ENCODE measurements at places on chromosomes 1 and 21.

GRCh38 chr1:244436336-244437085 lies 15.2 kb downstream of the ADSS2 start:
- no peak for DNase-seq

- DNase-seq: no peak
These were observed 101.6 kb downstream of the BRINP3 start for GRCh38 chr1:190376044-190376443.

GRCh38 chr1:26827106-26827604 lies 667 bp downstream of the ZDHHC18 start:
- no peak for DNase-seq

DNA sequence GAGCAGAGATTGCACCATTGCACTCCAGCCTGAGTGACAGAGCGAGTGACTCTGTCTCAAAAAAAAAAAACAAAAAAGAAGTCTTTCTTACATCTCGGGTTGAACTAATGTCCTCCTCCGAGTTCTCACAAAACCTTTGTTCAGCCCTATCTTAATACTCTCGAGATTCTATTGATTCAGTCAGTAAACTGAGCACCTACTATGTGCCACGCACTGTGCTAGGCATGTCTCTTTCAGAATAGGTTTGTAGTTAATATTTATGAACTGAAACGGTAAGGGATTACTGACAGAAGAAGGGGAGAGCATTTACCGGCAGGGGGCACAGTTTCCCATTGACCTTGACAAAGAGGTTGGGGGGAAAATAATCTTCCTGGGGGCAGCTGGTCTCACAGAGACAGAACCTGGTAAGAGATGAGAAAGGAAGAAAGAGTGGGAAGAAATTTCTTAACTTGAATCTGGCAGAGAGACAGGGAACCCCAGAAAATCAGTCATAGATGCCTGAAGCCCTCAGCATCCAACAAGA lies 3.4 kb downstream of the PIAS3 start:
- no peak for DNase-seq

GRCh38 chr1:71850936-71851335 lies 431.4 kb downstream of the NEGR1 start:
- no peak for DNase-seq

DNA sequence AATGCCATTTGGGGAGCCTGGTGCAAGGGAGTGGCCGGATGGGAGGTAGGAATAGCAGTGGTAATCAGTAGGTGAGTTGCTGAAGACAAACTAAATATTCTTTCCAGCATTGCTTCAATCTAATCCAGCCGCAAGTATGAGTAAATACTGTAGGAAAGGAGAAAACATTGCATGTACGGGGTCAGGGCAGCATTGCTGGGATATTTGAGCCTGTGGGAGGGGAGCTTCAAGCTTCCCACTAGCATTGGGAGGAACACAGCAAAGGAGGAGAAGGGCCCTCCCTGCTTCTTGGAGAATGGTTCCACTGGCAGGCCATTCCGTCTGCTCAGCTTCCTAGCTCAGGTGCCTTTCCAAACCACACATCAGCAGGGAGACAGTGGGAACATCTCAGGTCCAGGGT lies 15.2 kb downstream of the CAPN2 start:
- DNase-seq: no peak

DNA sequence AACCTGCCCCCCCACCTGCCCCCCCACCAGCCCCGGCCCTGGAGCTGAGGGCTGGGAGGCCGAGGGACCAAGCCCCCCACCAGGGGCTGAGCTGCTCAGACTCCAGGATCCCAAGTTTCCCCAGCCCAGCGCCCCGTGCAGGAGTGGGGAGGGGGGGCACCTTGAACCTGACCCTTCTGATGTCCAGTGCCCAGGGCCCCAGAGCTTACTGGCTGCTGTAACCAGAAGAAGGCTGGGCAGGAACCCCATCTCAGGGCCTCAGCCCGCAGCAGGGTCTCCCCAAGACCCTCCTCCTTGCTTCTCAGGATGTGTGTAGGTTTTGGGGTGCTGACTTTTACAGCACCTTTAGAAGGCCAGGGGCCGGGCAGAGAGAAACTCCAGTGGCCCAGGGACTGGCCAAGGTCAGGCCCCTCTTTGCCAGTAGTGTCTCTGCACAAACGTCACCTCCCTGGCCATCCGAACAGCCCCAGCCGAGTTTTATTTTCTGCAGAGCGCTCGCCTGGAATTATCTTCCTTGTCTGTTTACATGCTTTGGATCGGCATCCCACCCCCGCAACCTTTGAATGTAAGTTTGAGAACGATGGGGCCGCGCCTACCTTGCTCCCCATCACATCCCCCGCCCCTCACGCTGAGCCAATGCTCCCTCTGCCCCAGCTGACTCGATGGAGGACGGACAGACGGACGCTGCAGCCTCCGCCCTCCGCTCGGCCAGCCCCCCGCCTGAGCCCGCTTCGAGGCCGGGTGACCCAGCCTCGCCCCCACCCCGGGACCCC lies 70.1 kb upstream of the CASZ1 start:
- DNase-seq: no peak

DNA sequence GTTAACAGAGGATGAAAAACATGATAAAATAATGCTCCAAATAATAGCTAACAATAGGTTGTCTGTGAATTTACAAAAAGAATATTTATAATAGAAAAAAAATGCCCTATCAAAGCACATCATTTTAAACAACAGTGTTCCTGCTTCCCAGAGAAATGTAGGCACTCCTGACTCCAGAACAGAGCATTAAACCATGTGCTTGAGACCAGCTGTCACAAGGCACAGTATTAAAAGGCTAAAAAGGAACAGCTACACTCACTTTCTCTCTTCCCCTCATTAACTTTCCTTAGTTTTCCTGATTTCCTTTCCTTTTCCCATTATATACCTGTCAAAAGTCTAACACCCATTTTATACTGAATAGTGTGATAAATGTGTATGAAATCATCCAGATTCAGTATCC lies 10.9 kb downstream of the VAV3 start:
- no peak for DNase-seq

DNA sequence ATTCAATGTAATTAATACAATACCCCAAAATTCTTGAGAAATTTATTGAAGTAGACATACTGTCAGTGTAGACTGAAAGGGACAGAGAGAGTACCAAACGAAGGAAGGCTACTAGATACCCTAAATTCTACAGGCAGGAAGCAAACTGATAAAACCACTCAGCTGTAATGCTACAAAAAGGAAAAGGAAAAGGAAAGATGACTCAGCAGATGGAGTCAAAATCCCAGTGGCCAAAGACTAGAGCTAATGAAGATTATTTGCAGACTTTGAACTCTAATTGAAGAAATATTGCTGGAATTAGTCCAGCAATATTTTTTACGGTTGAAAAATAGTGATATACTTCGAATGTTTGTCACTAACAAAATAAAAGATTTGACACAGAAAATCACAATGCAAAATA lies 671.9 kb downstream of the BRINP3 start:
- DNase-seq: no peak

All from activated CD8-positive, alpha-beta memory T cell treated with anti-CD3 and anti-CD28 coated beads for 1 hour (primary cell).